Non-pigmented ciliary epithelial cell (primary cell): ENCODE measurements at places on chromosomes 6 and 20.

- no peak for DNase-seq
These were observed 72.8 kb upstream of the ECI2 start for GRCh38 chr6:4208158-4208557.

DNA sequence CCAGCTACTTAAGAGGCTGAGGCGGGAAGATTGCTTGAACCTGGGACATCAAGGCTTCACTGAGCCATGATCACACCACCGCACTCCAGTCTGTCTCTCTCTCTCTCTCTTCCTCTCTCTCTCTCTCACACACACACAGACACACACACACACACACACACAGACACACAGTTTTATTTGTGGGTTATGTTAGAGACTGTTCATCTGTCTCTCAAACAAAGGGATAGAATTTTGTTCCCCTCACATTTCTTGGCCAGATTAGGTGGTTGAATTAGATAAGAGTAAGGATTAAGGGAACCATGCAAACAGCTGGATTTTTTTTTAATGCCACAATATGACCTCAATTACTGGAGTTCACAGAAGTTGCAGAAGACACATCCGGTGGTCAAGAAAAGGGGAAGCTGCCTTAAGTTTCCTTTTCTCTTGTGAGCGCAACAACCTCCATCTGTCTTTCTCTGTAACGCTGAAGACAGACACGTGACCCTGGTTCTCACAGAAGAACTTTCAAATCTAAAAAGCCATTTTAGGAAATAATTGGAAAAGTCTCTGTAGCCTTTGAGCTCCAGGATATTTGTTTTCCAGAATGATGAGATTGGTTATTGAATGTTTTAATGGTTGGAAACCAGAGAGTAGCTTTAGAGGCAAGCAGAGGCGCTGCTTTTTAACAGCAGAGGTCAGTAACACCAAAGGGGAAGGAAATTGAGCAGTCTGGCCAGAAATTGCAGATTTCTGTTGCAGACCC, 32.9 kb upstream of the LGSN start:
- DNase-seq = peak; percentile 14

DNA sequence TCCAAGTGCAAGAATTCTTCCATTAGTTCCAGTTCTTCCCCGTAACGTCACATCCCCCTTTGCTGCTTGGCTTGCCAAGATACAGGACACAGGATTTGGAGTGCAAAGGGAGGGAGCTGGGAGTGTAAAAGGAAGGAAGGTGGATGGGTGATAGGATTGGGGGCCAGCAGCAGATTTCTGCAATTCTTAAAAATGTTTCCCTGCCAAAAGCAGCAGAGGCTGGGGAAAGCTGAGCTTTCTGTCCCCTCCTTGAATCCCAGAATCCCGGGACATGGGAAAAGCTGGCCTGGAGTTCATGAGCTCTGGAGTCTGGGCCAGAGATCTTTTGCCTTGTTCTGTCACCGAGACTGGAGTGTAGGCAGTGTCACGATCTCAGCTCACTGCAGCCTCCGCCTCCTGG, 60.0 kb upstream of the EPB41L1 start:
- DNase-seq = no peak

GRCh38 chr6:29853245-29853644, 25.6 kb downstream of the HLA-G start:
- no peak for DNase-seq

- DNase-seq = peak; percentile 78
These were observed 79.4 kb downstream of the GFOD1 start for GRCh38 chr6:13407709-13408695.

- DNase-seq = no peak
These were observed 20.3 kb downstream of the ZMYND8 start for GRCh38 chr20:47336129-47336754.

DNA sequence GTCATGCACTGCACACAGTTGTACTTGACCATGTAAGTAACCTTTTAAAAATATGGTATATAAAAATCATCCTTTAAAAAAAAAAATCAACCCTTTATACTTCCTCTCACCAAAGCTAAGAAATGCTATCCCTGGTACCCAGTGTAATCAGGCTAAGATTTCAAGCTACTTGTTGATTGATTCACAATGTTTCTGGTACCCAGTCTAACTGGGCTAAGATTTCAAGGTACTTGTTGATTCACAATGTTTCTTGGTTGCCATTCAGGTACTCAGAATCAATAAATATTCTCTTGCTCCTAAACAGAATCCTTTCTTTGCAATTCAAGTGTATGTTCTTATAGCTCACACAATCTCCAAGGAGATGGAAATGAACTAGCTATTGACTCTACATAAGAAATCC, 76.4 kb downstream of the SMLR1 start:
- DNase-seq = no peak

DNA sequence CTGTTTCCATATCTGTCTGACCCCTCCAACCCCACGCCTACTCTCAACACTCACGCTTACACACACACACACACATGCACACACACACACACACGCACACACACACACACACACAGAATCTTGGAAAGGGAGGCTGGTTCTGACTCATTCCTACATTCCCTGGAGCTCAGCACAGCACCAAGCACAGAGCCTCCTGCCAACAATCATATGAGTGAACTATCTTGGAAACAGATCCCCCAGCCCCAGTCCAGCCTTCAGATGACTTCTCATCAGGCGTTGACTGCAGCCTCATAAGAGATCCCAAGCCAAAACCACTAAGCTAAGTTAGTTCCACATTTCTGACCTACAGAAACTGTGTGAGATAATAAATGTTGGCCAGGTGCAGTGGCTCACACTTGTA, 14.1 kb upstream of the HCK start:
- DNase-seq = peak; percentile 18

DNA sequence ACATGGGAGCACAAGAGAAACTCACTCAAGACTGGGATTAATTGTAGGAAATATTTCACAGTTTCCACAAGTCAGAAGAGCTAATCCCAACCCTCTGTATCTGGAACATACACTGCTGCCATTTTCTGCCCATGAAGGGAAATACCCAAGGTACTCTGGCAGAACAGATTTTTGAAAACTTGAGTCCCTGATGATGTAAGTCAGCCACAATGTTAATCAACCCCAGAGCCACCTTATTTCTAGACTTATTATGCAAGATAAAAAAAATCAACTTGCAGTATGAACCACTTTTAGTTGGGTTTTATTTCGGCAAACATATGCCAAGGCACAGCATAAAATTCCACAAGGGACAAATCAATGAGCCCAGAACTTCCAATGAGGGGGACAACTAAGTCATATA, 141.5 kb downstream of the LY86 start:
- DNase-seq = no peak

GRCh38 chr6:129835691-129836090, 25.4 kb downstream of the TMEM244 start:
- DNase-seq = no peak

DNA sequence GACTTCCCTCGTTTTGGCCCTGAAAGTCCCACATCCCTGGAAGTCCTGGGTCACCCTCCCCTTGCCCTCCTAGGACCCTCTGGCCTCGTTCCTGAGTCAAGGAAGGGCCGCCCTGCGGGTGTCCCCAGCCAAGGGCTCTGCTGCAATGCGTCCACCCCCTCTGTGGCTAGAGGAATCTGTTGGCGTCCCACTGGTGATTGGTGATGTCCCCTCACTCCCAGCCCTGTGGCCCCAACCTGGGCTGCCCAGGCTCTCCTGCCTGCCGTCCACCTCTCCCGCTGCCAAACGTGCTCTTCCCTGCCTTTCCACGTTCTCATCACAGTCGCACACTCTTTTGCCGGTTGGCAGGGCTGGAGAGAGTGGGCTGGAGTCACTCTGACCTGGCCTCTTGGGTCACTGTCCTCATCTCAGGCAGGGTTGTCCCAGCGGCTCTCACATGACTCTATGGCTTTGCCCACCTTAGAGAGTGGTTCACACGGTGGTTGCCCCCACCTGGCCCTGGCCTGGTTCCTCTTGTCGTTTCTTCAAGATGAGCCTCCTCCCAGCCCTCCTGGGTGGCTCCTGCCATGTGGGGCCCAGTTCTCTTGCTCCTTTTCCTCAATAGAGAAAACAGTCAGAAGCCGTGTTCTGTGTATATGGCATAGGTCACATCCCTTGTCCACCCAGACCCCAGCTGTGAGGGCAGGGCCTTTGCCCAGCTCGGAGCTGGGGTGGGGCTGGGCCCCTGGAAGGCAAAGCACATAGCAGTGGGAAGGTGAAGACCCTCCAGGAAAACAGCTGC, 100.9 kb downstream of the TMEM242 start:
- no peak for DNase-seq

GRCh38 chr20:17935761-17936160, 32.8 kb downstream of the SNX5 start:
- no peak for DNase-seq

DNA sequence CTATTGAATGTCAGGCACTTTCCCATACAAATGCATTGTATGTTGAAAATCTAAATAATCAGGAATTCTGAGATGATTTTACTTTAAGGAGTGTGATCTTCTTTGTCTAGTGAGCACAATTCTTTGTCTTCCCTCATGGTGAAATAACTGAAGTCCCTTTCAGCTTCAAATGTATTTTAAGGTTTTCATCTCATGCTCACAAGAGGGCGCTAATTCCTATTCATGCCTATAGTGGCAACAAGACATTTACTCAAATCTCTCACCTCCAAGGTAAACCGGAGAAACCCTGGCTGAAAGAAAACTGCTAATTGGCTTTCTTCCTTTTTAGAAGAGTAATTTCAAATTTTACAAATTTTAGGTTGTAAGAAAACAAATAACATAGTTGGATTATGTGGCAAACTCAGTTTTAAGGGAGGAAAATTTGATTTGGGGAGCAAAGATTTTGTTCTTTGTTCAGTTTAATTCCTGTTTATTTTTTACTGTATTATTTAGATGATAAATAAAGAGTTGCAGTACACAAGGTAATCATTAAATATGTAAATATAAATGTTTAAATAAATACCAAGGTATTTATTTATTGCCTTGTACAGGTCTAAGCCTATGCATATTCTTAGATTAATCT, 69.1 kb downstream of the SLC35F1 start:
- DNase-seq = no peak

DNA sequence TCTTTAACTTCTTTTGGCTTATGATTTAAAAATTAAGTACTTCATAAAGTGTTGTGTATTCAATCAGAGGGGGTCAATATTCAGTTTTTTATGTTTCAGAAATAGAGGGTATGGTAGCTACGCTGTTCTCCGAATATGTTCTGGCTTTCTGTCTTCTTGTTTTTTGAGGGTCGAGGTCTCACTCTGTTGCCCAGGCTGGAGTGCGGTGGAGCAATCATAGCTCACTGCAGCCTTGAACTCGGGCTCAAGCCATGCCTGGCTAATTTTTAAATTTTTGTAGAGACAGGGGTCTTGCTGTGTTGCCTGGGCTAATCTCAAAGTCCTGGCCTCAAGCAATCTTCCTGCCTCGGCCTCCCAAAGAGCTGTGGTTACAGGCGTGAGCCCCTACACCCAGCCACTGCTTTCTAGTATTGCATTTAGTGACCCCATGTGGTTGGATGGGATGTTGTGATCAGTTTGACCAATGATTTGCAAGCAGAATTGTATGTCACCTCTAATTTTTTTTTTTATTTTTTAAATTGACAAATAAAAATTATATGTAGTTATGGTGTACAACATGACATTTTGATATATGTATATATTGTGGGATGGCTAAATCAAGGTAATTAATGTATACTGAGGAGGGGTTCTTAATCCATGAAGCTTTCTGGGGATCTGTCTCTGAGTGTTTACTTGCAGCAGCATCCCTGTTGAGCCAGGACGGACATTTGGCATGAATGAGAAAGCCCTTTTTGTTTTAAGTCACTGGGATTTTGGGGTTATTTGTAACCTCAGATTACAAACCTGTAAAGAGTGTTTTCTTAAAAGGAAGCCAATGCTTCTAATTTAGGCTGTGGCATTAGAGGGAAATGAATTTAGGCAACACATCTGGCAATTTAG, 38.5 kb upstream of the DEK start:
- no peak for DNase-seq
